ENCODE measurements at places on chromosomes 7 and 10. TPM values are rescaled to one million over a fixed set of nuclear protein-coding genes. Genes with fewer than 3 reads are reported as not detected.

GRCh38 chr10:72728462-72728861 is 36.5 kb downstream of the MCU start:
- DNase-seq: no peak

- no peak for DNase-seq
Measured at GRCh38 chr10:132476146-132477065, 61.2 kb upstream of the INPP5A start.

DNA sequence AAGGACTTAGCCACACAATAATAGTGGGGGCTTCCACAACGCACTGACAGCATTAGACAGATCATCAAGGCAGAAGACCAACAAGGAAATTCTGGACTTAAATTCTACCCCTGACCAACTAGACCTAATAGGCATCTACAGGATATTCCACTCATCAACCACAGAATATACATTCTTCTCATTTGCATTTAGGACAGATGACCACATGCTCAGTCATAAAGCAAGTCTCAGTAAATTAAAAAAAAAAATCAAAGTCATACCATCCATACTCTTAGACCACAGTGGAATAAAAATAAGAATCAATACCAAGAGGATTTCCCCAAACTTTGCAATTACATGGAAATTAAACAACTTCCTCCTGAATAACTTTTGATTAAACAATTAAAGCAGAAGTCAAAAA is 155.9 kb downstream of the CDK14 start:
- DNase-seq: no peak

- DNase-seq: no peak
Measured at GRCh38 chr7:142790056-142790455, 19.3 kb downstream of the PRSS2 start.

- DNase-seq: no peak
Measured at GRCh38 chr7:100667331-100668068, 6.0 kb upstream of the GNB2 start.

The COBL gene
- 75.7 TPM for total RNA-seq

The COG5 gene
- 45.8 TPM for total RNA-seq

DNA sequence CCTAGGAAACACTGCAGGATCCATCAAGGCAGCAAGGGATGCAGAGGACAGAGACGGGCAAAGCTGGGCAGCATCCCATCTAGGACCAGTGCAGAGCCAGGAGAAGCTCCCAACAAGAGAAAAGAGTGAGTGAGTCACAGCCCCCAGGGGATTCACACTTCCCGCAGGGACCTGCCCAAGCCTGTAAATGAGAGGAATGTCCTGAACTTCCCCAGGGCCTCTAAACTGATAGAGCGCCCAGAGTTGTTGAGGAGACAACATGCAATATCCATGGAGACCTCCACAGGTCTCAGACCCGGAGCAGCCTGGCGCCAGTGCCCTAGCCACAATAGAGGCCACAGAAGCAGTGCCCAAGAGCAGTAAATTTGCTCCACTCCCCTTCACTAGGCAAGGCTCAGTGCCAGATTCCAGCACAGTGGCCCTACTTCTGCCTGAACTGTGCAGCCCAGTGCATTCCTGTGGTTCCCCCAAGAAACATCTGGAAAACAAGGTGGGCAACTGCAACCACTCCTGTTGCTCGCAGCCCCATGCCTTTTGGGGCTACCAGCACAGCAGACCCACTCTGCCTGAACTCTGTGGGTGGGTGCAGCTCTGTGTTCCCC is 567.5 kb downstream of the POM121L12 start:
- no peak for DNase-seq

- DNase-seq: no peak
Measured at GRCh38 chr7:50807026-50807730, 24.5 kb upstream of the GRB10 start.

DNA sequence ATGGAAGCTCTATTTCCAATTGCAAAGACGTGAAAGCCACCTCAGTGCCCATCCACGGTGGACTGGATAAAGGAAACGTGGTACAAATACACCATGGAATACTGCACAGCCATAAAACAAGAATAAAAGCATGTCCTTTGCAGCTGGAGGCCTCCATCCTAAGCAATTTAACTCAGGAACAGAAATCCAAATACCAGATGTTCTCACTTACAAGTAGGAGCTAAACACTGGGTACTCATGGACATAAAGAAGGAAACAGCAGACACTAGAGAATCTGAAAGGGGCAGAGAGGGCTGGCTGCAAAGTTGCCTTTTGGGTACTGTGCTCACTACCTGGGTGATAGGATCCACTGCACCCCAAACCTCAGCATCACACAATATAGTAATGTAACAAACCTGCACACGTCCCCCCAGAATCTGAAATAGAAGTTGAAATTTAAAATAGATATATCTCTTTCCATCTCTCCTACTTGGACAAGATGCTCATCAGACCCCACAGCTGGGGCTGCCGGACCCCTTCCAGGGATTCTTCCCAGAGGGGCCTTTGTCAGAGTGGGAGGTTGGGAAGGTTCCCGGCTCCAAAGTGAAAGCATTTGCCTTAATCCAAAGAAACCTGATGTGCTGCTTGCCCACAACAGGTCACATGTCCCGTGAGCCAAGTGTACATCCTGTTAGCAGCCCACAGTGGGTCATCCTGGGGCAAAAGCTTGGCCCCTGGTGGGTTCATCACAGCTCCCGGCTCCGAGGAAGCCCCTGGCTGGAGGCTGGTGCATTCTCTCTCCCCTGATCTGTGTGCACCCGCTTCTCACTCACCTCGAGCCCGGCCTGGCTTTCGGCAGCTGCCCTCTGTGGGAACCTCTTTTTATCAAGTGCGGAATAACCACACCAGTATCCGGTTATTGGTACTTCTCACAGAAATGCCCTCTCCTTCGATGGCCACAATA is 172.3 kb upstream of the PPP2R2D start:
- DNase-seq: no peak

DNA sequence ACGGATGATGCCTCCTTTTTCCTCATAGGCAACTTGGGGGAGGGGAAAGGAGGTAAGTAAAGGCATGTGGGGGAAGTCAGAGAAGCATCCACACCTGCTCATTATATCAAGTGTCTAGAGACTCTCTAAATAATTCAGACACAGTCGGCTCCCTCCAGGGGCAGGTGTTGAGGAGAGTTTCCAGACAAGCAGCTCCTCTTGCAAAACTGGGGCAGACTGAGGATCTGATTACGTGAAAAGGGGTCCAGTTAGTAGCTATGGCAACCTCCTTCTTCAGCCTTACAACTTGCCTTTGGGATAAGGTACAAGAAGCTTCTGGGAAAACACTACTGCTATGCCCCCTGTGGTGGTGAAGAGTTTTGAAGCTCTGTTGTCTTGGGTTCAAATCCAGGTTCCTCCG is 39.0 kb upstream of the SORBS1 start:
- no peak for DNase-seq

DNA sequence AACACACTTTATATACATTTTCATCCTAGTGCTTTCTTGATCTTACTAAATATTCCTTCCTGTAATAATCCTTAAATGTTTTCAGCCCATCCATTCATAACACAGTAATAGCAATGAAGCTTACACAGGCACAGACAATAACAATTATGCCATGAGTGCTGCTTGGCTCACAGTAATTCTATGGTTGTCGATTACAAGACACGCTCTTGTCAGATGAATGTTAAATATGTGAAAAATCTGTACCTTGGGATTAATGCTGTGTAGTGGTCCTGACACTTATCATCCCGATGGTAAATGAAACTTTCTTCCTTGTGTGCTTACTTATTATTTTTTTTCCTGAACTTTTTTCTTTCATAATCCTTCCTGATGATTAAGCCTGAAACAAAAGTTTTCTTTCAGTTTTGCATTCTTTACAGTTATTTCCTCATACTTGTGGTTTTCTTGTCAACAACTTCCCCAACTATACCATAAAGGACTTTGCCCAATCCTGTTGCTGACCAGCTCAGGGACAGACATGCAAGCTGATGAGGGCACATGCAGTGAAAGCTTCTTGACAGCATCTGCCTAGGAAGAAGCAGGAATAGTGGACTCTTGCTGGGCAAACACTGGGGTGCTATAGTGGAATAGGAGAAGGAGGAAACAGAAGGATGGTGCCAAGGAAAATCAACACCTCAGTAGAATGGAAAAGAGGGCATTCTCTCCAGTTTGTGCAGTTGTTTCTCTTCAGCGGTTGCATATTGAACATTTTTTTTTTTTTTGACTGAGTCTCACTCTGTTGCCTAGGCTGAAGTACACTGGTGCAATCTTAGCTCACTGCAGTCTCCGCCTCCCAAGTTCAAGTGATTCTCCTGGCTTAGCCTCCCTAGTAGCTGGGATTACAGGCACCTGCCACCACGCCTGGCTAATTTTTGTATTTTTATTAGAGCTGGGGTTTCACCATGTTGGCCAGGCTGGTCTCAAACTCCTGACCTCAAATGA is 6.7 kb upstream of the MGAM2 start:
- DNase-seq: peak; percentile 79

DNA sequence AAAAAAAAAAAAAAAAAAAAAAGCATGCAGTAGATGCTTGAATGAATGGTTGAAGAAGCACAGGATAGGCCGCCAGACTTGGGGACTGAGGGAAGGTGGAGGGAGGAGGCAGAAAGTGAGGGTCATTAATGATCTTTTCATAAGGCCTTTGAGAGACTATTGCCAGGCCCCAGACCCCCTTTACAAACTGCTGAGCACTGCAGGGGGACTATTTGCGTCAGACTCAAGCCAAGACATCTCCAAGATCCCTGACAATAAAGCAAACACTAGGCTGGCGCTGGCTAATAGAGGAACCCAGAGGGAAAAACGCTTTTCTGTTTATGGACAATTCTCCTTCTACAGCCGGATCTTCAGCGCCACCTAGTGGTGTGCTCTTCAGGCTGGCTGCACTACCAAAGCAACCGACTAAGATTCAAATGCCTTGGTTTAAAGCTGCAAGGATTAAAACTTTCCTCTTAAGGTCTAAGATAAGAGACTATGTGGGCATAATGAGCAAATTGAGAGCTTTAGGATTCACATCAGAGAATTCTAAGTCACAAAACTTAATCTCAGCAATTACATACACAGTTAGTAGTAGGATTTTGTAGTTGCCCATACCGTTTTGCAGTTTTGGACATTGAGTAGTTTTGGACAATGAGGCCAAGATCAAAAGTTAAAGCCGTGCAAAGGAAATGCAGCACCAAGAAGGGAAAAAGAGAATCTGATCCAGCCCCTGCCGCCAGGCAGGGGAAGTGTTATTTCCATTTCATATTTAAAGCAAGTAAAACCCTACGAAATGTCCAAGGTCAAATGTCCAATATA is 17.9 kb upstream of the AGK start:
- peak; percentile 32 for DNase-seq

GRCh38 chr7:134703782-134704181 is 57.1 kb downstream of the BPGM start:
- DNase-seq: no peak

DNA sequence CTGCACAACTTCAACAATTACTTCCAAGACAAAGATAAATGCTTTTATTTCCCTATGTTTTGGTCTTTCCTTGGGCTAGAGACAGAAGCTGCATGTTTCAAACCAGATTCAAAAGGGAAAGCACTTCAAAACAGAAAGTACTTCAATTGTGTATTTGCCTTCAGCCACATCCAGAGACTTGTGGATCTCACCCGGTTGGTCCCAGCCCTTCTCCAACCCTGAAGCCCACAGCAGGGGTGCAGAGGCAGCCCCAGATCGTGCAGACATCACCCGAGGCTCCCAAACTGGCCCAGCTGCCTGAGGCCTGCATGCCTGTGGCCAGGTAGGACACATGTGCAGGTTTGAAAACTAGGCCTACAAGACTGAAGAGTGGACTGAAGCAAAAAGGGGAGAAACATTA is 80.8 kb downstream of the ALOX5 start:
- no peak for DNase-seq

DNA sequence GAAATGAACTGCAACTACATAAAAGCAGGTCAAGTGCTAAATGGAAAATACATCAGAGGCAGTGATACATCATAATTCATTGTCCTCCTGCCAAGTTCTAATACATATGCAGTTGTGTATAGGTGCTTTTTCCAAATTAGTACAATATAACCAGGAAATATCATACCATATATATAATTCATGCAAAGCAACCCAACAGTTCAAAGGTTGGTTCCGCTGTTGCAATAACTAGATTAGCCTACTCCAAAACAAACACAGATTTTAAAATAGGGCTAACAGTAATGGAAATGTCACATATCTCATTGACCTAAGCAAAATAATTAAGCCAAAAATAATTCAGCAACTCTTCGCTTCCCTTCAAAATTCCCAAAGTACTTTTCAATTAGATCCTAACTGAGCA is 88.9 kb upstream of the NEBL start:
- DNase-seq: no peak

- no peak for DNase-seq
Measured at GRCh38 chr10:69477968-69478597, 26.8 kb downstream of the TSPAN15 start.

DNA sequence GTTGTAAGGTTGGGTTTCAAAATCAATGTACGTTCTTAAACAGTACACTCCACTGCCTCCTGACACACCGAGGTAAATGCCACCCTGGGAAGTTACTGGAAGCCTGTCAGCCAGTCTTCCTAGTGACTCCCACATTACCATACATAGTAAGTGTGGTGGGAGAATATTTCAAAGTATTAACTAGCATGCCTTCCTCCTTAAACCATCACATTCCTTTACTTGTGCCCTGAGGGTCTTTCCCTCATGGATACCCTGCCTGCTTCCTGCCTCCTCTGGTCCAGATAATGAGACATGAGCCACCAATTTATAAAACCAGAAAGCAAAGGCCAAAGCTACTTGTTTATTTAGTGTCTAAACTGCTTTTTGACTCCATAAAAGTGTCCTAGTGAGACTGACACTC is 23.3 kb upstream of the SORCS3 start:
- no peak for DNase-seq
